ENCODE measurements at places on chromosomes 7 and 10.
A peak's percentile ranks its signal among the peaks of the same experiment; 100 is the strongest.

GRCh38 chr10:50823789-50824188 is 61.6 kb downstream of the A1CF start:
- DNase-seq: no peak

DNA sequence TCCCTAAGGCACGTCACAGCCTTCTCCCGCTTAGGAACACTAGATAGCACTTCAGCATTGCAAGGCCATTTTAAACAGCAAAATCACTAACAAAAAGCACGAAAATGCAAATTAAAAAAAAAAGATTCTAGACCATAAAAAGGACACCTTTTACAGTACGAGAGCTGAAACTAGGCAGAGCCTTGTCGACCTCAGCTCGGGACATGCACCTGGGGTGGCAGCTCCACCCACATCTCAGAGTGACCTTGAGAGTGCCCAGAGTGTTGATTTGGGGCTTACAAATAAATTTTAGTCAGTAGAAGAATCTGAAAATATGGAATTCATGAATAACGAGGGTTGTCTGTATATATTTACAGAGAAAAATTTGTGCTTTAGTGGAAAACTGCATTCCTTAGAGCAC is 1.1 kb downstream of the MRPS24 start:
- DNase-seq: no peak

GRCh38 chr10:75014516-75015230 is 96.8 kb upstream of the SAMD8 start:
- DNase-seq: no peak

DNA sequence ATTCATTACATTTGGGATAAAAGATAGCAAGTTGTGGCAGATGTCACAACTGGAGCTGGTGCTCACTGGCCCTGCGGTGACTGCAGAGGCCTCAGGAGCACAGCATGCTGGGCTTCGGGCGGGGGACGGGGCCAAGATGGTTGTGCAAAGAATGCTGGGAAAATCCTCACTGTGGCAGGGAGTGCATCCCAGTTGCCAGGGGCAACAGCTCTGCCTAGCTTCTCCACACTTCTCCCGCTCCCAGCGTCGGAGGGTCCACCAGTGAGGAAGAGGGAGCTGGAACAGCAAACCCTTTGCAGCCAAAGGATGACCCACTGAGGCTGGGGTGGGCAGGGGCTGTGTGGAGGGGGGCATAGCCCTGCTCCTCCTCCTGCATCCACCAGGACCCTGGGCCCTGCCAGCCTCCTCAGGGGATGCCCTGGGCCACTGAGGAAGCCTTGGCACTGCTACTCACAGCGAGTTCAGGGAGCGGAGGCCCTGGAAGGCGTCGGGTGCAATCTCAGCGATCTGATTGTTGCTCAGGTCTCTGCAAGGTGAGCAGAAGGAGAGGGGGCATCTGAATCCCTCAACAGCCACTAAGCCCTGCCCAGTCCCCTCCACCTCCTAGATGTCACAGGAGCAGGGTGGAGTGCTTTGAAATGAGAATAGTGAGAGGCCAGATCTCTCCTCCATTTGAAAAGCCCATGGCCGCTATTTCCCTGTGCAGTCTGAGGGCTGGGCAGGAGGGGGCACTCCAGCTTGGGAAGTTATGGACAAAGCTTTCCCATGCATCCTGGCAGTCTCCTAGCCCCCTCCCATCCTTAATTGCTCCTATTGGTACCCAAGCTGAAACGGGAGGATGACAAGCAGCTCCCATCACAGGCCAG is 126.5 kb downstream of the SLIT1 start:
- DNase-seq: no peak

- DNase-seq: no peak
Measured at GRCh38 chr7:15464667-15465121, 97.1 kb downstream of the AGMO start.

GRCh38 chr10:1731592-1731991 is 5.7 kb downstream of the ADARB2 start:
- no peak for DNase-seq

DNA sequence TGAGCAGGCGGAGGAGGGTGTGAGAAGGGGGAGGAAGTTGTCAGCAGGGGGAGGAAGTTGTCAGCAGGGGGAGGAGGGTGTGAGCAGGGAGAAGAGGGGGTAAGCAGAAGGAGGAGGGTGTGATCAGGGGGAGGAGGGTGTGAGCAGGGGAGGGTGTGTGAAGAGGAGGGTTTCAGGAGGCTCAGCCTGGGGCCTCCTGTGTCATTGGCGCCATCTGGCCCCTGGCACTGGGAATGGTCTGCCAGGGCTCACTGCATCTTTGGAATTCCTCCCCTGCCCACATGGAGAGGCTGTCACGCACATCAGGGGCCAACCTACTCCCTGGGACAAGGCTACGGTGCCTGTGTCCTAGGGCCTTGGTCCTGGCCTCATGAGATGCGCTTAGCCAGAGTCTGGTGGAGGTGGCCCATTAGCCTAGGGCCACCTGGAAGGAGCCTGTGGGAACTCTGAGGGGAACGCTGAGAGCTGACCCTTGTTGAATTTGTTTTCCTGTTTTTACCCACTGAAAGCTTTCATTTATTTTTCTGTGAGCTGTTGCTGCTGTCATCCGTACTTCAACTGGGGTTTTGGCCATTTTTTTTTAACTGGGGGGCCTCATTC is 18.0 kb downstream of the CAMK2B start:
- DNase-seq: peak; percentile 46

GRCh38 chr7:99112097-99112496 is 31.8 kb downstream of the SMURF1 start:
- DNase-seq: no peak

Data from DMS153 (cell line).